Spleen (tissue), 13 donors: ENCODE measurements at places on chromosomes 3 and 15. TPM values are rescaled to one million over a fixed set of nuclear protein-coding genes. Genes with fewer than 3 reads are reported as not detected.

The FETUB gene
- not detected for polyA plus RNA-seq

The FBXL22 gene
- polyA plus RNA-seq = 0.37 TPM

The FOXL2NB gene
- not detected for polyA plus RNA-seq

DNA sequence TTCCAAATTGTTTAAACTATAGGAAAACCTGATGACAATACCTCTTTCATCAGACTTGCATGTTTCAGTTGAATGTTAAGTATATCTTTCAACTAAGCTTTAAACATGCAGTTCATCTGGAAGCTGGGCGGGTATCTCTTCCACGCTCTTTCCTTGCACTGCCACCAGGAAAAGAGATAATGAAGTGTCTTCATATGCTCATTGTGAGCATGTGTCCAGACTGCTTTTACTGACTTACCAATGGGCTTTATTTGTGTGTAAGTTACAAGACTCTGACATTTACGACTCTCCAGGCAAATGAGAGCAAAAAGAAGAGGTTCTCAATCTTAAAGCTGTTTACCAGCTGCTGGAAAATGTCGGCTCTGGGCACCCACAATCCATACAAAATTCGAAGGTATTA is 52.8 kb downstream of the TMEM212 start:
- no peaks in the 10 kb centered on the region for H3K36me3 ChIP-seq
- no peaks in the 10 kb centered on the region for H3K27me3 ChIP-seq
- H3K4me1 ChIP-seq = no peaks in the 10 kb centered on the region

DNA sequence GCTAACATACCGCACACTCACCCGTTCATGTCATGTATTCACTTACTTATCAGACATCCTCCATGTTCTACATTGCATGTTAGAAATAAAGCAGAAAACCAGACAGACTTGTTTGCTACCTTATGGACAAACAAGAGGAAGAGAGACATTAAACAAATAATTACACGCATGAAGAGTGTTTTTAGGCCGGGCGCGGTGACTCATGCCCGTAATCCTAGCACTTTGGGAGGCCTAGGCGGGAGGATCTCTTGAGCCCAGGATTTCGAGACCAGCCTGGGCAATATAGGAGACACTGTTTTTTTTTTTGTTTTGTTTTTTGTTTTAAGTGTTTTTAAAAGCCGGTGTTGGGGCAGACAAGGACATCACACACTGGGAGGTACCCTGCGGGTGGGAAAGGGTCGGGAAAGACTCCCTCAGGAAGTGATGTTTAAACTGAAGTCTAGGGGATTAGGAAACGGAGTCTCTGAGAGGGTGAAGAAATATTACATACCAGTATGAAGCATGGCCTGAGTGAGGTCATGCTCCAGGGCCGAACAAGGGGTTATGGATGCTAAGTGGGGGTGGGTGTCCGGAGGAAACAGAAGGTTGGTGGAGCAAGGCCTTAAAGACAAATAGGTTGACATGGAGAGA is 2.1 kb upstream of the USP3 start:
- no peaks in the 10 kb centered on the region for H3K27me3 ChIP-seq
- H3K36me3 ChIP-seq = no peaks in the 10 kb centered on the region
- peaks cover 84% of the 10 kb centered on the region for H3K4me1 ChIP-seq
- no peak overlapping the region for H3K4me3 ChIP-seq
- DNase-seq = no peak

- H3K27me3 ChIP-seq = no peaks in the 10 kb centered on the region
- H3K27ac ChIP-seq = no peak overlapping the region
- H3K4me3 ChIP-seq = no peak overlapping the region
- H3K4me1 ChIP-seq = no peaks in the 10 kb centered on the region
- no peaks in the 10 kb centered on the region for H3K36me3 ChIP-seq
Measured at GRCh38 chr3:116097226-116097625, 348.1 kb downstream of the LSAMP start.

GRCh38 chr3:98359993-98360675 is 6.5 kb downstream of the OR5K4 start:
- no peaks in the 10 kb centered on the region for H3K27me3 ChIP-seq
- DNase-seq = no peak
- H3K27ac ChIP-seq = no peak overlapping the region
- no peak overlapping the region for H3K4me3 ChIP-seq
- H3K36me3 ChIP-seq = no peaks in the 10 kb centered on the region
- no peaks in the 10 kb centered on the region for H3K4me1 ChIP-seq

GRCh38 chr3:13053420-13053819 is 19.8 kb downstream of the IQSEC1 start:
- no peak overlapping the region for H3K27ac ChIP-seq
- H3K36me3 ChIP-seq = no peaks in the 10 kb centered on the region
- peaks cover 4% of the 10 kb centered on the region for H3K4me1 ChIP-seq

GRCh38 chr3:40417845-40418543 is 31.0 kb downstream of the ENTPD3 start:
- H3K4me1 ChIP-seq = no peaks in the 10 kb centered on the region
- DNase-seq = no peak
- no peaks in the 10 kb centered on the region for H3K27me3 ChIP-seq
